Activated CD4-positive, CD25-positive, alpha-beta regulatory T cell (primary cell): ENCODE measurements at places on chromosomes 1 and 21.

DNA sequence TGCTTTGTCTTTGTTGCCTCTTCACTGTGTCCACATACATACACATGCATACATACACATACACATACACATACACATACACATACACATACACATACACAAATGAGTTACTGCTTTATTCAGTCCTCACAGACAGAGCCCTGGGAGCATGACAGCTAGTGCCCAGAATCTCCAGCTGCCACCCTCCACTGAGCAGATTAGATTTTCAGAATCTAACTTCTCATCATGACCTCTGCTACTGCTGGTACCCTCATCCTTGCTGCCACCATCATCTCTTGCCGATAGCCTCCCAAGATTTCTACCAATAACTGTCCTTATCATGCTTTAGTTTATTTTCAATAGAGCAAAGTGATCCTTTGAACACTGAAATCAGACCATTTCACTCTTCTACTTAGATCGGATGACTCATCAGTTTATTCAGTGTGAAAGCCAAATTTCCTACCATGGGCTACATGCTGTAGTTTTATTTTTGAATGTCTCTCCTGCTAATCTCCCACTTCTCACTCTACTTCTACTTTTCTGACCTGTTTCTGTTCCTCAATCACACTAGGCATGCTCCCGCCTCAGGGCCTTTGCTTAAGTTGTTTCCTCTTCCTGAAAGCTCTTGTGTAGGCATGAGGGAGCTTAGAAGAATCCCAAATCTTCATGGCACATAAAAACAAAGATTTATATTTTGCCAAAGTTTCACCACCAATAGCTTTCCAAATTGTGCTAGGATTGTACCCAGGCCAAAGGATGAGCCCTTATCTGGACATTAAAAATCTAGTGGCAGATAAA lies 43.0 kb downstream of the ATP6V1G3 start:
- DNase-seq, result no peak

- no peak for DNase-seq
Measured at GRCh38 chr1:119933397-119933796, 37.1 kb upstream of the ADAM30 start.

DNA sequence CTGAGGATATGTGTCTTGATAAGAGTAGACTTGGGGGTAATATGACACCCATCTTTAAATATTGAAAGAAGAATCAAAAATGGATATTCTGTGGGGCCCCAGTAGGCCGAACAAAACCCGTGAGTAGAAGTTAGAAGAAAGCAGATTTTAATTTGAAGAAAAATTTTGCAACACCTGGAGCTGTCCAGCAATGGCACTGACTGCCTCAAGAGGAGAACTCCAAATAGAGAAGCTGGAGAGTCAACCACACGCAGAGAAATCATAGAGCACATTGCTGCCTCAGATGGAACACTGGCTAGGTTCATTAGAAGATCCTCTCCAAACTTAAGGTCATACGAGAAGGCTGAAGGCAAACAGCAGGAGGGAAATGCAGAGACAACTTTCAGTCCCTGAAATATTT lies 6.8 kb downstream of the NHLH1 start:
- no peak for DNase-seq

GRCh38 chr1:181135437-181135731 lies 46.9 kb downstream of the IER5 start:
- DNase-seq, result no peak

DNA sequence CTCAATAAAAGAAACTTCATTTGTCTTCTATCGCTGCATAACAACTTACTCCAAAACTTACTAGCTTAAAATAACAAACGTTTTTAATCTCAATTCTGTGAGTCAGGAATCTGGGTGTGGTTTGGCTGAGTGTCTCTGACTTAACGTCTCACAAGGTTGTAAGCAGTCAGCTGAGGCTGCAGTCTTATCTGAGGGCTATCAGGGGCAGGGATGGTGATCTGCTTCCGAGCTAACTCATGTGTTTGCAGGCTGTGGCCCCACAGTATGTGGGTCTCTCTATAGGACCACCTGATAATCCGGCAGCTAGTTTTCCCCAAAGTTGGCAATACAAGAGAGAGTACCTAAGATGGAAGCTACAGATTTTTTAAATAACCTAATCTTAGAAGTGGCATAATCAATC lies 234.2 kb upstream of the FGGY start:
- DNase-seq, result no peak

GRCh38 chr1:168714012-168714411 lies 15.0 kb downstream of the DPT start:
- DNase-seq, result no peak

DNA sequence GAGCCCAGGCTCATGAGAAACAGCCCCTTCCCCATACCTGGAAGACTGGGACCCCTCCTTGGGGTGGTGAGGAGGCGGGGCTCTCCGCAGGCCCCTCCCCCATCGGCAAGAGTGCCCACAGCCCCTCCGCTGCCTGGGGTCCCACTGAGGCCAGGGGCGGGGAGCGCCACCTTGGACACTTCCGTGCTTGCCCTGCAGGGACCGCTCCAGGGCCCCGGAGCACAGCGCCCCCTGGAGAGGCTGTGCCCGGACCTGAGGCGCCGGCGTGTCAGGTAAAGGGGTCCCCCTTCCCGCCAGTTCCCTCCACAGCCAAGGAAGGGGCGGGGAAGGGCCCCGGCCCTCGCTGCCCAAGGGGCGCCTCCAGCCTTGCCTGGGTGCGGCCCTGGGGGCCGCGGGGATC lies 21.5 kb downstream of the INAVA start:
- no peak for DNase-seq

- DNase-seq, result no peak
Measured at GRCh38 chr1:240073097-240073496, 18.6 kb upstream of the FMN2 start.

DNA sequence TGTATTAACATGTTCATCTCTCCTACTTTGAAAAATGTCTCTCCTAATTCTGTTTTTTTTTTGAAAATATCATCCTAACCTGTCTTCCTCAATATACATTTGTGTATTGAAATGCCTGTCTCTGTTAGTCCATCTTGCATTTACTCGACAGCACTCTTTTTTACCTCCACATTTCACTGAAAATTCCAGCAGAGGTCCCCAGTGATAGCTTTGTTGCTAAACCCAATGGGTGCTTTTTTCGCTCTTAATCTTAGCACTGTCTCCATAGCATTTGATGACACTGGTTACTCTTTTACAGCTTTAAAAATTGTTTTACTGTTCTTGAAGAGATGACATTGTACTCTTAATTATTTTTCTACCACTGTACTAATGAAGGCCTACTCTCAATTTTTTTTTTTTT lies 10.8 kb downstream of the OSBPL9 start:
- DNase-seq, result no peak

GRCh38 chr1:227223171-227223806 lies 95.0 kb downstream of the CDC42BPA start:
- no peak for DNase-seq

GRCh38 chr1:33738536-33738935 lies 125.3 kb upstream of the HMGB4 start:
- no peak for DNase-seq

- DNase-seq, result no peak
Measured at GRCh38 chr1:147722124-147722523, 38.3 kb downstream of the GJA5 start.

- no peak for DNase-seq
Measured at GRCh38 chr1:19643121-19643520, 990 bp upstream of the NBL1 start.
